Ascending aorta (tissue), 2 donors: ENCODE measurements at places on chromosomes 16 and 17.
A peak's percentile ranks its signal among the peaks of the same experiment; 100 is the strongest.

GRCh38 chr17:39002991-39003715 is 36.0 kb upstream of the FBXO47 start:
- H3K36me3 ChIP-seq, result no peaks in the 10 kb centered on the region
- no peaks in the 10 kb centered on the region for H3K4me1 ChIP-seq
- peak; percentile 22 for DNase-seq
- H3K4me3 ChIP-seq, result no peak overlapping the region

- H3K27me3 ChIP-seq, result no peaks in the 10 kb centered on the region
- no peak overlapping the region for H3K27ac ChIP-seq
- no peaks in the 10 kb centered on the region for H3K4me1 ChIP-seq
These were observed 35.2 kb downstream of the CFAP20 start for GRCh38 chr16:58094026-58094425.

DNA sequence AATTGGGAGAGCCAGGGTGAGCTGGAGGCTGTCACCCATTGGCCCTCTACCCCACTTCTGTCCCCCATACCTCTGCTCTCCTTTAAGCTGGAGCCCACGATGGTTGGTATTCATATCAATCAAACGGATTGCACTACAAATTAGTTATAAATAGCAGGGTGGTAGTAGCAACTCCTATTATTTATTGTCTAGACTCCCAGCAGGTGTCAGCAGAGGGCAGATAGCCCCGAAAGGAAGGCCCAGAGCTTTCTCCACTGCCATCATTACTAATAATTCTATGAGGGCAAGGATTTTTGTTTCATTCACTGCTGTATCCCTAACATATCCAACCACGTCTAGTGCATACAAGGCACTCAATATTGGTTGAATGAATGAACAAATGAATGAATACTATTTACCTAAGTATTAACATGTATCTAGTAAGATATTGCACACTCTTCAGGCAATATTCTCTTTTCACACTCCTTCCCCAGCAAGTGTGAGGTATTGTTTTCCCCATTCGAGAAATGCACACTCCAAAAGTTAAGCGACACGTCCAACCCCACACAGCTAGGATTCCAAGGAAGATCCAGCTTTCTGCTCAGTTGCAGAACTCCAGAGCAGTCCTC is 6.3 kb downstream of the C17orf50 start:
- H3K4me1 ChIP-seq, result peaks cover 2% of the 10 kb centered on the region
- no peak overlapping the region for H3K4me3 ChIP-seq
- no peaks in the 10 kb centered on the region for H3K27me3 ChIP-seq
- no peak for DNase-seq

DNA sequence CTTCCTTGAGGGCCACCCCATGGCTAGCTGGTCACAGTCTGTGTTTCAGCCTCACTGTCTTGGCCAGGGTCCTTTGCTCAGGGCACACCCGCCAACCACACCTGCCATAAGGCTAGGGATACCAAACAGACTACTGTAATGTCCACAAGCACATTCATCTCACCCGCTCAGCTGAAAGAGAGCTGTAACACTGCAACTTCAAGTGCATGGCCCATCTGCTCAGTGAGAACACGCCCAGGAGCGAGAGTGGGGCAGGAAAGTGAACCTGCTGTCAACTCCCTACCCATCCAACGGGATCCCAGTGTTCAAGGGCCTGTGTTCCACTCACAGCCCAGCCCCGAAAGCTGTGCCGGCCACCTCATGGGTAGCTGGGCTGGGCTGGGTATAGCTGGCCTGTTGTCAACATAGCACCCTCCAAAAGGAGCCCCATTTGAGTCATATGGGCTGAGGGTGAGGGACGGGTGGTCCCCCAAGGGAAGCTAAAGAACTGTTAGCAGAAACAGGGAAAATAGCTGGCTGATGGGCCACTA is 55.7 kb downstream of the SCNN1B start:
- no peak for DNase-seq
- no peak overlapping the region for H3K4me3 ChIP-seq
- no peaks in the 10 kb centered on the region for H3K27me3 ChIP-seq
- no peaks in the 10 kb centered on the region for H3K36me3 ChIP-seq
- no peaks in the 10 kb centered on the region for H3K4me1 ChIP-seq
- H3K27ac ChIP-seq, result no peak overlapping the region

- H3K27me3 ChIP-seq, result no peaks in the 10 kb centered on the region
- no peak overlapping the region for H3K4me3 ChIP-seq
- H3K4me1 ChIP-seq, result no peaks in the 10 kb centered on the region
- no peak overlapping the region for H3K27ac ChIP-seq
- no peak for DNase-seq
- H3K36me3 ChIP-seq, result no peaks in the 10 kb centered on the region
These were observed 44.9 kb upstream of the TANGO6 start for GRCh38 chr16:68798398-68798797.
